ENCODE measurements at places on chromosomes 2 and 18.

DNA sequence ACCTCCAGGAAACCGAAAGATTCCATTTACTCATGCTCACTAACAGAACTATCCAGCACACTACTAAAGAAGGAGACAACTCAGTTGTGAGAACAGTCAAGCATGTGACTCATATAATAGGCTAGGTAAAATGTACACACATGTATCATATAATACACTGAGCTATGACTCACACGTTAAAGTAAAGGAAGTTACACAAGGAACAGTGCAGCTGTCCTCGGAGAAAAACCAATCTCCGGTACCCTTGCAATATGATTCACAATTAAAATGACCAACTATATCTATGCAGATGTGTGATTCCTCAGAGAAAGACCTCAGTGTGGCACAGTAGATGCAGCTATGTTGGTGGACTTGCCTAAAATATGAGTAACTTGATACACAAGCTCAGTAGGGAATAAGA, 76.5 kb downstream of the STRN start:
- no peak for DNase-seq

GRCh38 chr2:225379856-225380255, 19.7 kb upstream of the NYAP2 start:
- no peak for DNase-seq

- no peak for DNase-seq
Measured at GRCh38 chr2:88159481-88159880, 10.7 kb upstream of the THNSL2 start.

GRCh38 chr18:5620289-5620688, 76.5 kb upstream of the EPB41L3 start:
- DNase-seq, result no peak

GRCh38 chr2:178799305-178799704, 7.9 kb downstream of the TTN start:
- no peak for DNase-seq

- DNase-seq, result no peak
Measured at GRCh38 chr2:96924775-96925747, 55.2 kb upstream of the SEMA4C start.

DNA sequence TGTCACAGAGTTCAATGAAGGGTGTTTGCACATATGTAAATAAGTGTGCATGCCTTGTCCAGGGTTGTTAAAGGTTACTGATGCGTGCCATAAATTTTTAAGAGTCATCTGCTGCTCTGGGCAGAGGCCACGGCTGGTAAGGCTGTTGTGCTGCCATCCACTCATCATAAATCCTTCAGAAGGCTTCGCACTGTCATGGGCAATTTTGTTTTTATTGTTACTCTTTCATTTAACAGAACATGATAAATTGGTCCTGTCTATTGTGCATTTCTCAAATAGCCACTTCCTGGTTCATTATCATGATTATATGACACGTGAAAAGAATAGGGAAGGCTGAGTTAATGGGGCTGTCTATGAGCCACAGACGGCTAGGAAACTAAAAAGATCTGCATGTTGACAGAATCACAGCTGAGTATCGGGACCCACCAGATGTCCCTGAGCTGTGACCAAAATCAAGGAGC, 634.3 kb upstream of the SOX11 start:
- DNase-seq, result no peak

GRCh38 chr18:73235491-73235890, 367.7 kb upstream of the NETO1 start:
- DNase-seq, result no peak

GRCh38 chr18:3679241-3679640, 229.3 kb downstream of the TGIF1 start:
- DNase-seq, result no peak

DNA sequence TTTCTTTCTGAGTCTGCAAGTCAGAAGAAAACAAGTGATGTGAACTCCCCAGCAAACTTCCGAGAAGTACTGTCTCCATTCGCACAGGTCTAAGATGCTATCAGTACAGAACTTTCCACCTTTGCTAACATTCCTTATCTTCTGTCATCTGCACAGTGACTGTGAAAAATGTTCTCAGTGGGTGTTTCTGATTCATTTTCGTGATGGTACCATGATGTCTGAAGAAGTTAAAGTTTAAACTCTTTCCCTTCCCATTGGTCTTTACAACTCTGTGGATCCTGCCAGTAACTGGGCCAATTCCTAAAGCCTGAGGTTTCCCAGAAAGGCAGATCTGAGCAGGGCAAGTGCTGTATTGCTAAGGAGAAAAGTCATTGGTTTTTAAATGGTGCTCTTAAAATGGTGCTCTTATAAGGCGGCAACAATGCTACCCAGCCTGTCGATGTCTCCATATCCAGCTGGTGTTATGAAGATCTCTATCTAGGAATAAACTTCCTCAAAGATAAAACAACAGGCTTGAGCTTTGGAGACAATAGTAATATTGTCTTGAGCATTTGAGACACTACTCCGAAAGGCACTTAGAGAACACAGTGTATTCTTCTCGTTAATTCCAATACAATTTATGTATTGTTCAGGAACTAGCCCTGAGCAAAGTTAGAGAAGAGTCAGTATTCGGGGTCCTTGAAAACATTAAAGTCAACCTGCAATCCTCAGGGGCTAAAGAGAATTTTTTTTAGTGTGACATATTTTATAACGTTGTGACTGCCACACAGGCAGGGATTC, 232.3 kb downstream of the OSR1 start:
- DNase-seq, result no peak

- peak; percentile 29 for DNase-seq
Measured at GRCh38 chr2:229273723-229274338, 2.7 kb upstream of the PID1 start.

- no peak for DNase-seq
Measured at GRCh38 chr18:72089432-72089831, 454.7 kb downstream of the CBLN2 start.

GRCh38 chr2:43777306-43777926, 3.6 kb downstream of the DYNC2LI1 start:
- DNase-seq, result no peak

DNA sequence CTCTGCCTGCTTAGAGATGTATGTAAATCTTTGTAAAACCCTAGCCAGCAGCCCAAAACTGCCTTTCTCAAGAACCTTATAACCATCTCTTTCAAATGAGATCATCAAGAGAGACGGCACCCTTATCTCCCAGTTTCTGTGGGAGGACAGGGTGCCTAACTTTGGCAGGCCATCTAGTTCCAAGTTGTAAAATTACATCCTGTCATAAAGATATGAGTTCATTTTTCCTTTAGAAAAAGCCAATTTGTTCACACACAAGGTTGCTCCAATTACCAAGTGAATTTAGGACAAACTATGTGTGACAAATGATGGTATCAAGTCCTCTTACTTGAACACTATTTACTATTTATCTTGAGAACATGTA, 65.3 kb downstream of the MEMO1 start:
- no peak for DNase-seq

DNA sequence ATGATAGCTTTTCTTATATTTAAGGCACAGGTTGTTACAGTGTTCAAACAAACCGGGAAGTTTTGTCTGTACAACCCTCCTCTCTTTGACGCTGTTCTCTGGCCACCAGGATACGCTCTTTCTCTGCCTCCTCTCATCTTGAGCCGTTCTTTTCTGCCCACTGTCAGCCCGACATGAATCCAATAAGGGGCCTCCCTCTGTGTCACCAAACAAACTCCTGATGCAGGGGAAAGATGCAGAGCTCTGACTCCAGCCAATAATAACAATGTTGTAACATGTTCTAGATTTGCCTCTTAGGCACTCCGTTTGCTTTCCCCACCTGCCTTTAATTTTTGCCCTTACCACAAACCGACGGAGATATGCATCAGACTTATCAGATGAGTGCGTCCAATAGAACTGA, 449.3 kb downstream of the SLC4A3 start:
- peak; percentile 65 for DNase-seq

- no peak for DNase-seq
Measured at GRCh38 chr18:58201733-58202730, 158.0 kb downstream of the NEDD4L start.

DNA sequence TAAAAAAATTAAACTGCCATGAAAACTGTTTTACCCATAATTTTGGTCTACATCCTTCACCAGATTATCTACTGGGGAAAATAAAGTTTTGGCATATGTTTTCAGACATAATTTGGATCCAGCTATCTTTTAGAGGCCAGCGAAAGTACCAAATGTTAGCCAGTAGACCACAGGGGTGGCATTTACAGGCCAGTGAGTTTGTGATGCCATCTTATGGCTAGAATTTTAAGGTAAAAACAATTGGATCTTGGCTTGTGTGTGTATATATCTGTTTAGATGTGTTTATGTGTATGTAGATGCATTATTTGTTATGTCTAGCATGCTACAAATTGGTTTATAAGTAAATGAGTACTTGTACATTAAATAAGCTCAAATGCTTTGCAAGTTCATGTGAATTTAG, 322.6 kb downstream of the ASXL3 start:
- DNase-seq, result no peak

DNA sequence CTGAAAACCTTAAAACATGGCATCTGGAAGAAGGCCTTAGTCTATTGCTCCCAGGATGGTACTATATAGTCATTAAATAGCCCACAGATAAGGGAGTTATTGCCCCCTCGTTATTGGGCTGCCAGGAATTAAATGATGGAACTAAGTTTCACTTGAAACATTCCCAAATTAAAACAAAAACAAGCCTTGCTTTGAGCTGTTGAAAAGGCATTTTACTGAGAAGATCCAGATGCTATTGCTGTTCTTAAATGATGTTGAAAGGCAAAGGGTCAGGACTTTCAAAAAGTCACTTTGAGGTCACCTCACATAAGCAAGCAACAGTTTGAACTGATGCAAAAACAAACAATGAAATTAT, 2.0 kb upstream of the AMMECR1L start:
- no peak for DNase-seq

DNA sequence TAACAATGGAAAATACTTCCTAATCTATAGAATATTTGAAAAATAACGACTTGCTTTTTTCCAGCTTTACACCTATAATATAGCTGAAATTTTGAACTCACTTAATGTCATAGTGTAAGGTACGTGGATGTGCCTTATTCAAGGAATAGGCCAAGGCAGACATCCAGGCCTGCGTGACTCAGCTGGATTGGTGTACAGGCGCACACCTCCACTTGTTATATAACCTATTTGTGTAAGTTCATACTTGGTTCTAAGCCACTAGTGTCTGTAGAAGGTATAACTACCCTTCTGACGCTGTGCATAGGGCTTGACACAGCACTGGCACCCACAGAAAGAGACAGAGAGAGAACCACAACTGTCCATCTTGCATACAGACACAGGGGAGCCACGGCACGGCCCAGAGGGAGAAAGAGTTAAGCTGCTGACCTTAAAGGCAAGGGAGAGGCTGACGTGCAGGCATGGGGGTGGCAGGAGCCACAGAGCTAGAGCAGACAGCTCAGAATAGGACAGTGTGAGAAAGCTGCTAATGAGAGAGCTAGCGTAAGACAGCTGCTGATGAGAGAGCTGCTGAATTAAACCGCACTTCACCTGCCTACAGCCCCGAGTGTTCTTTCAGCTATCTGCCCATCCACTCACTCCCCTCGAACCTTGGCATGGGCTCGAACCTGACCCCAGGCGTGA, 16.1 kb downstream of the CCDC178 start:
- DNase-seq, result no peak

GRCh38 chr18:65498605-65499004, 252.2 kb upstream of the CDH7 start:
- DNase-seq, result no peak

GRCh38 chr2:197131558-197131855, 179.1 kb downstream of the ANKRD44 start:
- no peak for DNase-seq

- DNase-seq, result no peak
Measured at GRCh38 chr2:37189452-37190153, 1.1 kb upstream of the SULT6B1 start.

DNA sequence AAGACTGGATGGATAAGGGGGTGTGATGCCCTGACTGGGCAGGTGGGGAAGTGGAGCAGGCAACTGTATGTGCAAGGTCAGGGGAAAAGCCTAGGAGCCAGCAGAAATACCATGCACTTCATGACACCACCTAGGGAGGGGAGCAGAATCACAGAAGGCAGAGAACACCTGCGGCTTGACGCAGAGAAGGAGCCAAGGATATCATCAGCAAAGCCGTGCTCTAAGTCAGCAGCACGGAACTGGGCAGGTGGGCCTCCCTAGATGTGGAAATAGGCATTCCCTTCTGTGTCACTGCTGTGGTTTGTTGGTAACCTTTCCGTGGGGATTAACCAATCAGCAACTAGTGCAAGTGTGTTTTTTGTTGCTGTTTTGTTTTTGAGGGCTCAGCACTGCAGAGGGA, 41.3 kb downstream of the HDLBP start:
- DNase-seq, result no peak

GRCh38 chr2:52622266-52622665, 1145.3 kb upstream of the CHAC2 start:
- DNase-seq, result no peak

GRCh38 chr2:130874512-130874911, 37.8 kb downstream of the ARHGEF4 start:
- DNase-seq, result no peak

All from urinary bladder (tissue), 4 donors.